ENCODE measurements at places on chromosomes 6 and 20.
A peak's percentile ranks its signal among the peaks of the same experiment; 100 is the strongest.

DNA sequence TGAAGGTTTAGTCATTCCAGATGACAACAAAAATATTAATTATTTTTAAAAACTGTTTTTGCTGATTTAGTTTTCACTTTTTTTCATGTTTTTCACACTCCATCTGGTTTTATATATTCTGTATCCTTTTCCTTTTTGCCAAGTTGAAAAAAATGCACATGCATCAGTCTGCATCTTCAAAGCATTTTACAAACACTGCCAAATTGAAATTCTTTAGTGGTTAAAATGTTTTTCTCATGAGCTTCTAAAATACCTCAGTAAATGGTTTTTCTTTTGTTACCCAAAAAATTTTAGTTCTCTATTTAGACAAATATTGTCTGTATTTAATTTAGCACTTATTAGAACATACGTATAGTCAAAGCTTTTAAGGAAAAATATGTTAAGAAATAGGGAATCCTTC, 386.9 kb upstream of the HSF2 start:
- no peaks in the 10 kb centered on the region for H3K4me1 ChIP-seq
- DNase-seq, result no peak
- no peaks in the 10 kb centered on the region for H3K36me3 ChIP-seq
- no peaks in the 10 kb centered on the region for H3K27me3 ChIP-seq
- no peak overlapping the region for H3K27ac ChIP-seq
- H3K4me3 ChIP-seq, result no peak overlapping the region

- H3K27me3 ChIP-seq, result no peaks in the 10 kb centered on the region
- no peak overlapping the region for H3K27ac ChIP-seq
- no peaks in the 10 kb centered on the region for H3K4me1 ChIP-seq
- no peak overlapping the region for H3K4me3 ChIP-seq
These were observed 193.5 kb upstream of the EYA4 start for GRCh38 chr6:133047706-133048105.

- no peak for DNase-seq
- H3K27ac ChIP-seq, result no peak overlapping the region
- H3K36me3 ChIP-seq, result peaks cover 19% of the 10 kb centered on the region
- H3K4me1 ChIP-seq, result no peaks in the 10 kb centered on the region
- no peaks in the 10 kb centered on the region for H3K27me3 ChIP-seq
- H3K4me3 ChIP-seq, result no peak overlapping the region
These were observed 28.5 kb downstream of the STK35 start for GRCh38 chr20:2130062-2130591.

- no peaks in the 10 kb centered on the region for H3K4me1 ChIP-seq
- H3K36me3 ChIP-seq, result no peaks in the 10 kb centered on the region
- H3K27me3 ChIP-seq, result no peaks in the 10 kb centered on the region
- H3K4me3 ChIP-seq, result no peak overlapping the region
- DNase-seq, result no peak
These were observed 157.5 kb downstream of the ADGRG6 start for GRCh38 chr6:142459271-142459670.

- DNase-seq, result no peak
- no peaks in the 10 kb centered on the region for H3K4me1 ChIP-seq
- H3K27ac ChIP-seq, result no peak overlapping the region
These were observed 490.8 kb upstream of the GJE1 start for GRCh38 chr6:141641951-141642350.

- H3K27ac ChIP-seq, result no peak overlapping the region
- H3K36me3 ChIP-seq, result no peaks in the 10 kb centered on the region
- DNase-seq, result no peak
- H3K4me3 ChIP-seq, result no peak overlapping the region
These were observed 32.3 kb upstream of the EPB41L1 start for GRCh38 chr20:36121981-36122930.

DNA sequence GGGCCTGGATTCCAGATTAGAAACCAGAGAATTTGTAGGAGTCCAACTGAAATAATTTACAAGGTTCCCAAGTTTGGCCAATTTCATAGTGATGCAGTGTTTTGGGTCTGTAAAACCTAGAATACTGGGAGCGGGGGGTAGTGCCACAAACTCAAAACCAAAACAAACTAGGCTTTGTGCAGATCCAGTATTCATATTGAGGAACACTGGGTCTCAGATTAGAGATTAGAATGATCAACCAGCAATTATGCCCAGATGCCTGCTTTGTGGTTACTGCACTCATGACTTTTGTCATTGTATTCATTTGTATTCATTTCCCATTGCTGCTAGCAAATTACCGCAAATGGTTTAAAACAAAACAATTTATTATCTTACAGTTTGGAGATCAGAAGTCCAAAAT, 3.2 kb upstream of the NDUFAF4 start:
- peaks cover 4% of the 10 kb centered on the region for H3K4me1 ChIP-seq
- peaks cover 8% of the 10 kb centered on the region for H3K36me3 ChIP-seq
- no peak for DNase-seq
- H3K27me3 ChIP-seq, result no peaks in the 10 kb centered on the region

GRCh38 chr20:33703498-33704137, 16.5 kb downstream of the PXMP4 start:
- DNase-seq, result no peak
- H3K27ac ChIP-seq, result no peak overlapping the region
- H3K27me3 ChIP-seq, result no peaks in the 10 kb centered on the region
- peaks cover 13% of the 10 kb centered on the region for H3K36me3 ChIP-seq
- H3K4me1 ChIP-seq, result no peaks in the 10 kb centered on the region

DNA sequence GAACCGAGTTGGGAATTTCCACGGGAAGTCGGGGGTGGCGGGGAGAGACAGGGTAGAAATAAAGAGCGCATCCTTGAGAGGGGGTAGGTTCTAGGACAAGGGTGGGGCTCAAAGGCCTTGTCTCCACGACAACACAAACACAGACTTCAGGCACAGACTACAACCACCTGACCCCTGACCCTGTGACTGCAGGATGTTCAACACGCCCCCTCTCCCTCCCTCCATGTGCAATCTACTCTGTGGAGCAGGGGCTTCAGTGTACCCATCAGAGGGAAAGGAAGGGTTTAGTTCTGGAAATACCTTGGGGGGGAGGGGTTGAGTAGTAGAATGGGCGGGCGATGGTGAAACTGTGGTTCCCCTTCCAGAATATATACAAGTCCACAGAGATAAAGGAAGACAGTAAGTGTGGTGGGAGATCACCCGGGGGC, 651 bp upstream of the TAPBP start:
- H3K36me3 ChIP-seq, result peaks cover 38% of the 10 kb centered on the region
- DNase-seq, result peak; percentile 62
- H3K27ac ChIP-seq, result peak overlapping the region; percentile 90

DNA sequence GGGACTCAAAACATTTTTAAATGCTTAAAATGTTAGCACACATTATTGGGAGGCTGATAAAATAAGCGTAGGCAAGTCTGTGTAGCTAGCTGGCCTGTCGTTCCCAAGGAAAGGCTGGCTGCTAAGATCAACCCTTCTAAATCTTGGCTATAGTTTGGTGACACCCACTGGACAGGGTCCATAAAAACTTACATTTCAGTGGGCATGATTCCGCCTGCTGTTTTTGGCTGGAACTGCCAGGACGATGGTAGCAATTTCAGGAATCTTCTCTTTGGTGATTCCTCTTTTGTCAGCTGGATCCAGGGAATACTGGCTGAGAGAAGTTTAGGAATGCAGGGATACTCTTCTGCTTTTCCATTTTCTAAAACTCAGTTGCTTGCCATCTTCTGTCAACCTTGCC, 162.2 kb downstream of the NKAIN2 start:
- no peak overlapping the region for H3K4me3 ChIP-seq
- H3K4me1 ChIP-seq, result no peaks in the 10 kb centered on the region
- no peaks in the 10 kb centered on the region for H3K36me3 ChIP-seq
- H3K27me3 ChIP-seq, result no peaks in the 10 kb centered on the region
- no peak overlapping the region for H3K27ac ChIP-seq
- DNase-seq, result no peak

DNA sequence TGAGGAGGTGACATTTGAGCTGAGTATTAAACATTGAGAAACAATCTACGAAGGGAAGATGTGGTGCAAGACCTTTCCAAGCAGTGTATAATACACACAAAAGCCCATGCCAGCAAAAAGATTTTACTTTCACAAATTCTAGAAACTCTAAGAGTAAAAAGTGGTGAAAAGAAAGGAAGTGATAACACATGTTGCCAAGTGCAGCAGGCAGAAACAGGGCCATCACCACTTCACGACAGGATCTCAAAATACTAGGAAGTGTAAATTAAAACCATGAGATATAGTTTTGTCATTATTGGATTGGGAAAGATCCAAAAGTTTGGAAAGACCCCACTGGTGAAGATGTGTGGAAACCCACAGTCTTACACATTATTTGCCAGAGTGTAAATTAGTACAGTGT, 1.7 kb upstream of the ENTPD6 start:
- peaks cover 2% of the 10 kb centered on the region for H3K36me3 ChIP-seq
- H3K4me3 ChIP-seq, result no peak overlapping the region
- H3K27me3 ChIP-seq, result peaks cover 5% of the 10 kb centered on the region
- no peak overlapping the region for H3K27ac ChIP-seq
- H3K4me1 ChIP-seq, result peaks cover 7% of the 10 kb centered on the region
- DNase-seq, result no peak

DNA sequence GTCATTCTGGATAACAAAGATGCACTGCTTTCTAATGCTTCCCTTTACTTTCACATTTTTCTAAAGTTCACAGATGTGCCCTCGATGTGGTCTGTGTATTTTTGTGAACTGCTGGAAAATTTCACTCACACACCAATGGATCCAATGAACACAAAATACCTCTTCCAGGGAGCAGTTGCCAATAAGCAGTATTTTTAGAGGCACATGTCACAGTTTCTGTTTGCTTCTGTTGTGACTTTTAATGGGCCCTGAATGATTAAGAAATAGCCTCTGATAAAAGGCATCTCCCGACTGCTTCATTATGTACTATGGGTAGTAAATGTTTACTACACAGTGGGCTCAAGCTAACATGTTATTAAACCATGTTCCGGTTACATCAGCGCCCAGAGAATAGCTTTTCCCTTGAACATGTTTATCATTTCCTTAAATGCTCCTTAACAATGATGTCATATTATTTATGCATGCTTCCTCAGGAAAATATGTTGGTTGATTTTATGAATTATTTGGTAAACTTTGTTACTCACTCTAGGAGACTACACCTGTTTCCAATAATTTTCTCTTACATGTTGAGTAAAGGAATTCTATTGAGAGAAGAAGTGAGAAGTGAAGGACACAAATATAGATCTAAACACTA, 188.0 kb downstream of the KCNQ5 start:
- H3K4me3 ChIP-seq, result no peak overlapping the region
- H3K27ac ChIP-seq, result no peak overlapping the region
- DNase-seq, result no peak

- no peak overlapping the region for H3K4me3 ChIP-seq
- no peaks in the 10 kb centered on the region for H3K4me1 ChIP-seq
- H3K27ac ChIP-seq, result no peak overlapping the region
These were observed 180.5 kb downstream of the ADAT2 start for GRCh38 chr6:143270026-143270425.

DNA sequence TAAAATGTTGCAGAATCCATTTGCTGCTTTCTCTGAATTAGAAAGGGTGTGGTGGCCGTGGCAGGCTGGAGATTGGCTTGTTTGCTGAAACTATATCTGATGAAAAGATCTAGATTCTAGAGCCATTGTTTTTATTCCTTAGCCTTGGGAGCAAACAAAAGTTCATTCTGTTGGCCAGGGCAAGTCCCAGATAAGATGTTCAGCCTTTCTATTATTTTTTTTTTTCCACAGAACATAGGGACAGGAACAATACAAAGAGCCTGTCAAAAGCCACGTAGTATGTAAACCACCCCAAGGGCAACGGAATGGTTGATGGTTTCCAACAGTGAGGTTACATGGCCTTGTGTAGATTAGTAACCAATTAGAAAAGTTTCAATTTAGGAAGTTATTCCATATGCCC, 119.9 kb upstream of the SLC22A16 start:
- no peaks in the 10 kb centered on the region for H3K36me3 ChIP-seq
- no peak overlapping the region for H3K4me3 ChIP-seq
- no peak overlapping the region for H3K27ac ChIP-seq
- no peaks in the 10 kb centered on the region for H3K4me1 ChIP-seq

DNA sequence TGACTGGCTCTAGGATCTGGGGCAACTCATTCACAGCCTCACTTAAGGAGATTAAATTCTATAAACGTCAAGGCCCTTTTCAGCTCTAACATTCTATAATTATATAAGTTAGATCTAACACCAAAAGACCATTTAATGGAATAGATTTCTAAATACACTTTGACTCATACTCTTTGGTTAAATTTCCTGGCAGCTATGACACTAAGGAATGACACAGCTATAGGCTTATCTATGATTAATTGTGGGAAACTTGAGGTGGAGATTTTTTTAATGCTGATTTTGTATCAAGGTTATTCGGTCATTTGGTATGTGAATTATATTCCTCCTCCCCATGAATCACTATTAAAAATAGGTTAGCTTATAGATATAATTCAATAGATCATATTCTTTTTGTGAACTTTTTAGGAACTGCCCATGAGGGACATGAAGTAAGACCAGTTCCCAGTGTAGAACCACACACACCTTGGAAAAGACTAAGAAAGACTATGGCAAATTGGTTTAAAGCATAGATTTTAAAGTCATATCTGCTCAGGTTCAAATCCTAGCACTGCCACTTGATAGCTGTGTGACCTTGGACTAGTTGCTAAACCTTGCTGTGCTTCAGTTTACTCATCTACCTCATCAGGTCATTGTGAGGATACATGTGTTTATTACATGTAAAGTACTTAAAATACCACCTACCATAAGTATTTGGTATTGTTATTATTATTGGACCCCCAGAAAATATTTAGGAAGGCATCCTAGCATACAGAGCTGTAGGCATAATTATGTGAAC, 116.0 kb downstream of the CRYBG1 start:
- no peaks in the 10 kb centered on the region for H3K4me1 ChIP-seq
- no peaks in the 10 kb centered on the region for H3K36me3 ChIP-seq
- DNase-seq, result no peak

- no peaks in the 10 kb centered on the region for H3K36me3 ChIP-seq
- no peaks in the 10 kb centered on the region for H3K27me3 ChIP-seq
- H3K4me1 ChIP-seq, result peaks cover 7% of the 10 kb centered on the region
- H3K27ac ChIP-seq, result no peak within 1 kb of the TSS
- DNase-seq, result no peak
- H3K4me3 ChIP-seq, result no peak within 1 kb of the TSS
These were observed at the start of gene LRRN4 for GRCh38 chr20:6053776-6054688. TSS of gene LRRN4 (minus strand) at chr20:6054060. CDS start at chr20:6052799, 1,261 bp downstream.

DNA sequence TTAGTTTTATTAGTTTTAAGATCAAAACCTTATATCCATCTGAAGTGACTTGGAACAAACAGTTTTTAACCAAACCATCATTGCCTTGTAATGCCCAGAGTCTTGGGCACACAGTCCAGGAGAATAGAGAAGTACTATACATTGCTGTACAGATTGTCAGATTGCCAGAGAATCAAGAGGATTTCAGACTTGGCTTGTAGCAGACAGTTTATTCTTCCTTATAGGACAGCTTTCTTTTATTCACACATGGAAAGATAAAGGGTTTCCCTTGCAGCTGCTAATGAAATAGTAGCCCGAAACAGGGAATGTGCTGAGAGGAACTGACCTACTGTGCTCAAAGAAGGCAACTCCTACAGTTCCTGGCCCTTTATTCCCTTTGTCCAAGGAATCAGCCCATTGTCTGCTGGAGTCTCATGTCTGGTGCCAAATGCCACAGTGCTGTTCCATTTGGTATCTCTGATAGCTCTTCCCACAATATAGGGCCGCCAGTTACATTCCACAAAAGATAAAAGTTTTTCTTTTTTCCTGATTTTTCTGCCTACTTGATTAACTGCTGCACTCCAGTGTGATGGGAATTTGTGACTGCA, 30.6 kb downstream of the DCBLD1 start:
- H3K36me3 ChIP-seq, result no peaks in the 10 kb centered on the region
- no peak for DNase-seq

- no peak for DNase-seq
- H3K4me3 ChIP-seq, result no peak overlapping the region
- peaks cover 4% of the 10 kb centered on the region for H3K27me3 ChIP-seq
- H3K4me1 ChIP-seq, result no peaks in the 10 kb centered on the region
These were observed 13.2 kb downstream of the SPATS1 start for GRCh38 chr6:44355640-44356039.

Measured in K562 (cell line).